ENCODE measurements at places on chromosomes 5 and 9. TPM values are rescaled to one million over a fixed set of nuclear protein-coding genes. Genes with fewer than 3 reads are reported as not detected.

ACTBL2 gene
- not detected for total RNA-seq

ADAMTS12 gene
- not detected for total RNA-seq

CA9 gene
- total RNA-seq = 0.38 TPM

PCDHGB4 gene
- not detected for total RNA-seq

FNIP1 gene
- 16.8 TPM for total RNA-seq

PCDHGA4 gene
- total RNA-seq = not detected

HMMR gene
- 91.8 TPM for total RNA-seq

ZMYND19 gene
- total RNA-seq = 52.5 TPM

PHF24 gene
- not detected for total RNA-seq

PPP3R2 gene
- not detected for total RNA-seq
